ENCODE measurements at places on chromosomes 1 and 21. TPM values are rescaled to one million over a fixed set of nuclear protein-coding genes. Genes with fewer than 3 reads are reported as not detected.

HPDL gene
- total RNA-seq: 1.5 TPM

CCDC27 gene
- total RNA-seq: not detected

DNA sequence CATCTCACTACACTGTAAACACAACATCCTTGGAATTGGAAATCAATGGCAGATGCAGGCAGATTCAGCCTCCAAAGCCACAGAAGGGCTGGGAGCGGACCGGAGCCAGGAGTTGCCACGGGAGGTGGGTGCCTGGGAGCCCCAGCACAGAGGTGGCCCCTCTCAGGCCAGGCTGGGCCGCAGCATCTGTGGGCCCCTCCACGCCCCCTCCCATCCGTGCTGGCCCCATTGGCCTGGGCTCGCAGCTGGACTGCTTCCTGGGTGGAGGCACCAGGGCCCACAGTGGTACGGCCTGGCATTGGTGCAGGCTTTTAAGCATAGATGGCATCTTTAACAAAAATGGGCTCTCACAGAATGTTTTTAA lies 64.2 kb downstream of the SLX9 start:
- DNase-seq: no peak

GRCh38 chr1:213600879-213601278 lies 386.9 kb upstream of the PROX1 start:
- no peak for DNase-seq

DNA sequence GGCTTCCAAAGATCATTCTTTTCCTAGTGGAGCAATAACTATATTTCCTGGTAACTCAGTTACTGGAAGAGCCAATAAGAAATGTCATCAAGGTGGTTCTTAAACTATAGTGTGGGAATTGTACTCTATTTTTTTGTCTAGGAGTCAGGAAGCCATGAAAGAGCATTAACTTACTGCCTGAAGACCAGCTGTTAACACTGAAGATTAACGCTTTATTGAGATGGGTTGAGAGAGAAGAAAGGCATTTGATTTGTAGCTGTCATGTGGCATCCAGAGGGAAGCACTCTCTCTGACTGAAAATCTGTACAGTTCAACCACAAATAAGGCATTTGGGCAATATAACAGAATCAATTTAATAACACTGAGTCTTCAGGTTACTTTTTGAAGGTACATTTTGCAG lies 76.0 kb downstream of the DNM3 start:
- DNase-seq: no peak
